Mesenteric fat pad (tissue), 1 donor: ENCODE measurements at places on chromosomes 5 and 9.

DNA sequence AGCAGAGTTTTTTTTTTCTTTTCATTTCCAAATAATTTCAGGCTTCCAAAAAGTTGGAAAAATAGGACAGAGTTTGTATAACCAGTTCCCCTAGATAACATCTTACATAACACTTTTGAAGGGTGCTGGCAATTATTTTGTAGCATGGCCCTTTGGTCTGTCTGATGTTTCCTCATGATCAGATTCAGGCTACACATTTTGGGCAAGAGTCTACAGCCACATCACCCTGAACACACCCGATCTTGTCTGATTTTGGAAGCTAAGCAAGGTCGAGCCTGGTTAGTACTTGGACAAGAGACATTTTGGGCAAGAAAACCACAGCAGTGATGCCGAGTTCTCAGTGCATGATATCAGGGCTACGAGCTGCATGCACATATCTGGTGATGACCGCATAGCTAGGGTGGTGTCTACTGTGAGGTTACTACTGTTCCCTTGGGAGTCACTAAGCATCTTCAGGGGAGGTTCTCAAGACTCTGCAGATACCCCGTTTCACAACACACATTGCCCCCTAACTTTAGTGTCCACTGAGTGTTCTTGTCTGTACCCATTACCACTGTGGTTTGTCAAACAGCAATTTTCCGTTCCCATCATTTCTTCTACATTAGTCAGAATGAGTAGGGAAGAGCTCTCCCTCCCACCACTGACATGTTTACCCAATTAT lies 86.2 kb downstream of the TTC39B start:
- DNase-seq = no peak

DNA sequence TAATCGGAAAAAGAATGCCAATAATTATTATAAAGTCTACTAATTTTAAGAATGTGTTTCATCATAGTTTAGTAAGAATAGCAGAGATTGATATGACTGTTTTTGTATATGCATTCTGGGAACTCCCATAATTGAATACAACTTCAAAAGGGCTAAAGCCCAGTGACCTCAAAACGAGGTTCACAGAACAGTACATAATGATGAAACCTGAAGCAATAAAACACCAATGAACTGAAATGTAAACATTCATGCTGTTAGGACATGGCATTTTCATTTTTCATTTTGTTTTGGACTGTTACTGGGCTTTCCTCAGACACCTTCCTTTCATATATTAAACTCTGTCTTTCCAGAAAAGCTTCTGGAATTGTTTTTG lies 684 bp upstream of the JMY start:
- no peak for DNase-seq

- DNase-seq = no peak
Measured at GRCh38 chr5:106454651-106455415, 1215.9 kb downstream of the EFNA5 start.

GRCh38 chr9:121857928-121858327 lies 206.5 kb downstream of the DAB2IP start:
- no peak for DNase-seq

GRCh38 chr5:140073296-140073695 lies 30.2 kb upstream of the NRG2 start:
- no peak for DNase-seq

- DNase-seq = no peak
Measured at GRCh38 chr5:125134216-125135081, 388.0 kb upstream of the ZNF608 start.

- peak; percentile 90 for DNase-seq
Measured at GRCh38 chr5:177607452-177608192, 7.7 kb downstream of the B4GALT7 start.

- no peak for DNase-seq
Measured at GRCh38 chr5:139038613-139039305, 159.4 kb downstream of the SIL1 start.

- DNase-seq = no peak
Measured at GRCh38 chr5:151601391-151601790, 10.3 kb upstream of the FAT2 start.

DNA sequence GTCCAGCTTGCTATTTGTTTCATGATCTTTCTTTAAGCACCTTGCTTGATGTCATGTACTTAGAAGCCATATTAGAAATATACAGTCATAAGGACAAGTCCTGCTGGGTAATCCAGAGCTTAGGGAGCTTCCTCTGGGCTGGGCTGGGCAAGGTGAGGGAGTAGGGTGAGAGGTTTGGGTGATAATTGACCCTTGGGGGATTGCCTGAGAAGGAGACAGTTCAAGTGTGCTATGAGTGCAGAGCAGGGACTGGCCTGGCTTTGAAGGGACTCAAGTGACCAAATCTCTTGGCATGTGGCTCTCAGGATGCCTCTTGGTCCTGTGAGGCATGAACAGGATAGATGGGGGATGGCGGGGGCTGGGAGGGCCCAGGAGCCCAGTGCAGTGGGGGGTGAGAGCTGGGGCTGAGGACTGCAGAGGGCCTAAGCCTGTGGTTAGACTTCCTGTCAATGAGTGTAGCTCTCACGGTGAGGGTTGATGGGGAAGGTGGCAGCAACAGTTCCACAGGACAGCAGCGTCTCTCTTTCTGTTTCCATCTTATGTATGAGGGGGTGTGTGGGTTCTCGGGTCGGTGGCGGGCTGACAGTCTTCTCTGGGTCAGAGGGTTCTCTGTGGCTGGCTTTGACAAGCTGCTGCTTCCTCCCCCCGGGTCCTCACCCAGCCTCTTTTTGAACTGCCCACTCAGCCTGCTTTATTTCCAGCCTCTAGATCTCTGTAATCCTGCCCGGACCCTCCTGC lies 53.5 kb downstream of the RGS3 start:
- DNase-seq = no peak

GRCh38 chr9:137497921-137498719 lies 39.0 kb upstream of the NSMF start:
- no peak for DNase-seq

- DNase-seq = no peak
Measured at GRCh38 chr9:6096821-6097220, 81.4 kb upstream of the RANBP6 start.

DNA sequence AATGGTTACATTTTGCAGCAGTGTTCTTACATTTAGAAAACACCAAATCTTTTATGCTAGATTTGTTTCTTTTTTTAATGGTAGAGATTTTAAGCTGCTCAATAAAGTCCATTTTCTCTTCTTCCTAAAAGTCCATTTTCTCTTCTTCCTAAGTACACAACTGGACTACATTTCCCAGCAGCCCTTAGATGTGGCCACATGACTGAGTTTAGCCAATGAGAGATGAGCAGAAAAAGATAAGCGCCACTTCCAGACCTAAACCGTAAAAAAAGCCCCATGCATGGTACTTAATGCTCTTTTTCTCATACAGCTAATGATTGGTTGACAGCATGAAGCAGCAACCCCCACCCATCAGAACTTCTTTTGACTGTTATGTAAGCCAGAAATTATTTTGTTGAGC lies 206.7 kb downstream of the FAM114A2 start:
- DNase-seq = no peak

DNA sequence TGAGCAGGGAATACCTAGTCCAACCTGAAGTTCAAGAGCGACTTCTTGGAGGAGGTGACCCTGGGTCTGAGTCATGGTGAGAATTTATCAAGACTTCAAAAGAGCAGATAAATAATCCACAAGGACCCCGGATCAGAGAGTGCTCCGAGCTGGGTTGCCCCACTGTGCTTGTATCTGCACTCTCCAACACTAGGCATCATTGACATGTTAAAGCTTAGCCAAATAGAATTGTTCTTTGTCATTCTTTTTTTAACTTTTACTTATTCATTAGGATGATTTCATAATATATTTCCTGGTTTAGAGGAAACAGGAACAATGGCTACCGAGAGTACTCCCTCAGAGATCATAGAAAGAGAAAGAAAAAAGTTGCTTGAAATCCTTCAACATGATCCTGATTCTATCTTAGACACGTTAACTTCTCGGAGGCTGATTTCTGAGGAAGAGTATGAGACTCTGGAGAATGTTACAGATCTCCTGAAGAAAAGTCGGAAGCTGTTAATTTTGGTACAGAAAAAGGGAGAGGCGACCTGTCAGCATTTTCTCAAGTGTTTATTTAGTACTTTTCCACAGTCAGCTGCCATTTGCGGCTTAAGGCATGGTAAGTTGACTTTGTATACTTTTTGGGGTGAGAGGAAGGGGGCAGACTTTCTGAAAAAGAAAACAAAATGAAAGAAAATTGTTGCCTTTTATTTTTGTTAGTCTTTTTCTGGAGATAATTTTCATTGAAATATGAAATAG lies at the start of gene CARD6:
CARD6 (plus strand) TSS at position 300 of the 738 bp plus-strand sequence; CDS start at position 316, 16 bp downstream.
- no peak for DNase-seq

DNA sequence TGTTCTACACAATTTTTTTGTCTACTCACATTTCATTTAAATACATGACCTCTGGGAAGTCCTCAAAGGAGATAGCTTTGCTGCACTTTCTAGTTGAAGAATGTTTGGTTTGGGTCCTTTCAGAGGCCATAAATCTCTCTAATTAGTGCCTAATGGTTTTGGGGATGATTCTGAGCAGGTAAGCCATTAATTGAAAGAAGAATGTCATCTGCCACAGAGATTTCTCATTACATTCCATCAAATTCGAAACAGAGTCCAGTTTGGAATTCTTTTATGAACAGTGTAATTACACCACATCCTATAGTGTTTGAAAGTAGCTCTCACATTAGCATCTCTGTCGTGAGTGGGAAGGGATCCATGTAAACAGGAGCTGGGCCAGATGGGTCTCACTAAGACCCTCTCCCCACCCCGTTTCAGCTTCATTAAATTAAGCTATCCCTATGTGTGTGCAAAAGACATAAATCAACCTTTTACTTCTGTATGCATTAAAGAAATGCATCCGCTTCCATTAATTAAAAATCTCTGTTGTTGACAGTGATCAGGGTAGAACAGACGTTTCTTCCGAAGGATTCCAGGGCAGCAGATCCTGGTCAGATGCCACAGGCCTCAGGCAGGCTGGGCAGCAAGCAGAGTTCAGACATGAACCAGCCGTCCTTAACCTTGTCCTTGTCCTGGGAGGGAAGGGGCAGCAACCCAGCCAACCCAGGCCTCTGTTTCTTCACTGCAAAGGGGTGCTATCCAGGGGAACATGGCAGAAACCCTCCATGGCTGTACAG lies 99.8 kb upstream of the MAP1B start:
- no peak for DNase-seq

- no peak for DNase-seq
Measured at GRCh38 chr9:106862821-106863720, at the start of gene ZNF462. ZNF462 (plus strand) TSS chr9:106863166; CDS start chr9:106923384, 60,218 bp downstream.

DNA sequence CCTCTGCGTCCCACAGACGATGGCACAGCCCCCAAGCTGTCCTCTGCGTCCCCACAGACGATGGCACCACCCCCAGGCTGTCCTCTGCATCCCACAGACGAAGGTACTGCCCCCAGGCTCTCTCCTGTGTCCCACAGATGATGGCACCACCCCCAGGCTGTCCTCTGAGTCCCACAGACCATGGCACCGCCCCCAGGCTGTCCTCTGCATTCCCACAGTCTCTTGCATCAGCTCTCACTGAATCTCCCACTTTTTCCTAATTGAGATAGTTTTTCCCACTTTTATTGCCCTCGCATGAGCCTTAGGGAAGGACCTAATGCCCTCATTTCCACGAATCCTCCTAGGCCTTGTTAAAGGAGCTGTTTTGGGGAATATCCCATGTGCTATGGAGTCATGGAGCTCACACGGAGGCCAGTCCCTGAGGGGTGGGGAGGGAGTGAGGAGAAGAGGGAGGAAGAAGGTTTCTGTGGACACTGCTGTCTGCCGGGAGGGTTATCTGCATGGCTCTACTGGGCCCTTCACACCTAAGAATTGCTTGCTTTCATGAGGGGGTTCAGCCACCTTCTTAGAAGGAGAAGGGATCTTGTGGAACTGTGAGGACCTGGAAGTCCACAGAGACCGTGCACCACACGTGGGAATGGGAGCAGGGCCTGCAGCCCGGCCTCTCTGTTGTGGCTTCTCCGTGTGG lies 58.2 kb upstream of the PTCH1 start:
- DNase-seq = peak; percentile 59

DNA sequence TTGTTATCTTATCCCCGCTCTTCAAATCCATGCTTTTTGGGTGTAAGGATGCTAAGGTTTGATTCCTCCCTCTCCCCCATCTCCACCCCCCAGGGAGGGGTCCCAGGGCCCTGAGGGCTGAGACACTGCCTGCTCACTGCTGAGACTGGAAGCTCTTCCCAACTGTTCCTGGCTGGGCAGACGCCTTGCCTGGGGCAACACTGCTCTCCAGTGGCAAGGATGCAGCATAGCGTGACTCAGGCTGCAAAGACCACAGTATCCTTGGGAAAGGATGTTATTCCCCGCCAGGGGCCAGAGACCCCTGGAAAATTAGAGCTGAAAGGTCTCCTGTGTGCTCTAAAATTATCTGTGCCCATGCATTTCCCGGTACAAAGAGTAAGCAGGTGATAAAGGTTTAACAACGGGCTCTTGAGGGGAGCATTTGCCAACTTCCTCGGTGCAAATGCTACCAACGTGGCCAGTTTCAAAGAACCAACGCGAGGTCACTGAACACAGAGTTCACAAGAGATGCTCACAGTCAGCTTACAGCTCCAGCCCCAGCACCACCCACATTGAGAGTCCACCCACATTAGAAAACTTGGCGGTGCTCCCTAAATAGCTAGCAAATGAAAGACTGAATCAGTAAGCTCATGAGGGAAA lies 271.9 kb downstream of the NSG2 start:
- peak; percentile 41 for DNase-seq

- no peak for DNase-seq
Measured at GRCh38 chr9:136831002-136831719, 11.1 kb upstream of the AJM1 start.

DNA sequence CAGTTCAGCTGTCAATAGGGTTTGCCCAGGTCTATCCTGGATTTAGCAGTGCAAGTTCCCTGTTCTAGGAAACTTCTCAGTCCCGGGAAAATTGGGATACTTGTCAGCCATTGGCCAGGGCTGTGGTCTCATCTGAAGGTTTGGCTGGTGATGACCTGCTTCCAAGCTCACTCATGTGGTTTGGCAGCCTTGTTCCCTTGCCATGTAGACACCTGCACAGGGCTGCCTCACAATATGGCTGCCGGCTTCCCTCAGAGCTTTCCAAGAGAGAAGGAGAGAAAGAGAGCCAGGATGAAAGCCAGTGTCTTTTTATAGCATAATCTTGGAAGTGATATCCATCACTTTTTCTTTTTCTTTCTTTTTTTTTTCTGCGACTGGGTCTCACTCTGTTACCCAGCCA lies 37.7 kb upstream of the HMCN2 start:
- no peak for DNase-seq

DNA sequence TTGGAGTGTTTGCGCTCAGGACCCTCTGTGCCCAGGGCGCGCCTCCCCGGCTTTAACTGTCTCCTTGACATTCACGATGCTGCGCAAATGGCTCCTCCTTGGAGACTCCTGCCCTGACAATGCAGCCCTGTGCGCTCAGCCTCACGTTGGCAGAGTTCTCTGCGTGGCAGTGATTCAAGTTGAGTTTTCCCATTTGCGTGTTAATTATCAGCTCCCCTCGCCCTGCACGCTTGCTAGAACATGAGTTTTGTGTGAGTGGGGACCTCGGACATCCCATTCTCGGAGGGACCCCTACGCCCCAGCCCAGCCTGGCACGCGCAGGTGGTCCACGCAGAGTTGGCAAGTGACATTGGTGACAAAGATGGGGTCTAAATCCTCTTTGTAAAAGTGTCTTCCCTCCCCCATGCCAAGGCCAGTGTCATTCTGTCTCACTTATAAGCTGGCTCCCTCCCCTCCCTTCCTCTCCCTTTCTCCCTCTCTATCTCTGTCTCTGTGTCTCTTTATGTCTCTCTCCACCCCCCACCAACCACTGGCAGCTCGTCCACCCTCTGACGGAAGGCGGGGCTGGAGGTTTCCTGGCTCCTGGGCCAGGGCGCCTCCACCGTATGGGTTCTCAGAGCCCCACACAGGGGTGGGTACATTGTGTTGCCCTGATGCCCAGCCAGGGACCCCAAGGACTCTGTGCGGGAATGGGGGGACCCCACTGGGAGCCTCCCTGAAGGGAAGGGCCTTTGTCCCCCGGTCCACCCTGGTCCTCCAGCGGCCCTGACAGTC lies 169.3 kb downstream of the OLFM1 start:
- no peak for DNase-seq
